ENCODE measurements at places on chromosomes 13 and 19.
A peak's percentile ranks its signal among the peaks of the same experiment; 100 is the strongest.

GRCh38 chr19:547117-547516 lies 3.3 kb downstream of the GZMM start:
- no peak for DNase-seq

GRCh38 chr19:22137791-22138190 lies 59.0 kb downstream of the ZNF676 start:
- no peak for DNase-seq

DNA sequence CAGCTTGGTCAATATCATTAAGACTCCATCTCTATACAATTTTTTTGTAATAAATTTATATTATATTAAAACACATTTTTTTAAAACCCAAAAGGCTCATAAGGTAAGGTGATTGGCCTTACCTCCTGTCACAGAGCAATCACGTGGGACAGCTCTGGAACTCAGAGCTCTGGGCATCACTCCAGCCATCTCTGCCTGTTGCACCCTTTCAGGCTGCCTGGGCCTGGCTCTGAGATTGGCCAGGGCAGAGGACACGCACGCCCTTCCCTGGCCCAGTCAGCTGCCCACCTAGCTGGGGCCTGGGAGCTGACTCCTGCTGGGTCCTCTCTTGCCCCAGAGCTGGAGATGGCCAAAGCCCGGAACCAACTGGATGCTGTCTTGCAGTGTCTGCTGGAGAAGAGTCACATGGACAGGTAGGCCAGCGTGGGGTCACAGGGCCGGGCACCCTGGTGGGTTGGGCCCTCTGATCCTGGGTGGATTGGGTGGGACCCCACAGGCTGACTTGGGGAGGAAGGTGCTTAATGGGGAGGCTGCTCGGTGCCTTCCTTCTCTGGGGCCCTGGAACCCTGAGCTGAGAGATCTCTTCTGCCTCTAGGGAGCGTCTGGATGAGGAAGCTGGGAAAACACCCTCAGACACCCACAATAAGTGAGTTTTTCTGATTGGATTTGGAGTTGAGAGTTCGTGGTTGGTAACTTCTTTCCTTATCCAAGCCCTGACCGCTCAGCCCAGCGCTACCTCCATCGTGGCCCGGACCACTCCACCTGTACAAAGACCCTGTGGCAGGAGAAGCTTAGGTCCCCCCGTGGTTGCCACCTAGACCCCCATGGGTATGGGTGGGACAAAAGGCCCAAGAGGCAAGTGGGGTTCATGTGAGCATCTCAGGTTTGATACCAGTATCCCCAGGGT lies 3.7 kb downstream of the LIN37 start:
- no peak for DNase-seq

DNA sequence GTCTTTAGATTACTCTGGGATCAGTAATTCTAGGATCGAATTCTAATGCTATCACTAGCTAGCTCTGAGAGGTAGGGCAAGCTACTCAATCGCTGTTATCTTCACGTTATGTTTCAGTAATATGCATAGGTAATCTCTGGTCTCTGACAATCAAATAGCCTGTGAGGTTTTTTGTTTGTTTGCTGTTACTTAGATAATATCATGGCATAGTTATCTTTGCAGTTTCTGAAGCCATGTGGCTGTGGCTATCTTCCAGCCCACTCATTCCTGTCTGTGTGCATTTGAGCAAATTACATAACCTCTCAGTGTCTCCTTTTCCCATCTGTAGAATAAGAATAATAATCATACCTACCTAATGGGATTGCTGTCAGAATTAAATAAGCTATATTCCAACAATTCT lies 330.2 kb downstream of the PCDH9 start:
- DNase-seq, result no peak

- no peak for DNase-seq
Measured at GRCh38 chr13:97567510-97568243, 133.7 kb downstream of the RAP2A start.

GRCh38 chr13:110415669-110416068 lies 108.6 kb downstream of the COL4A2 start:
- DNase-seq, result no peak

- DNase-seq, result no peak
Measured at GRCh38 chr13:48586591-48587103, 53.8 kb upstream of the RCBTB2 start.

DNA sequence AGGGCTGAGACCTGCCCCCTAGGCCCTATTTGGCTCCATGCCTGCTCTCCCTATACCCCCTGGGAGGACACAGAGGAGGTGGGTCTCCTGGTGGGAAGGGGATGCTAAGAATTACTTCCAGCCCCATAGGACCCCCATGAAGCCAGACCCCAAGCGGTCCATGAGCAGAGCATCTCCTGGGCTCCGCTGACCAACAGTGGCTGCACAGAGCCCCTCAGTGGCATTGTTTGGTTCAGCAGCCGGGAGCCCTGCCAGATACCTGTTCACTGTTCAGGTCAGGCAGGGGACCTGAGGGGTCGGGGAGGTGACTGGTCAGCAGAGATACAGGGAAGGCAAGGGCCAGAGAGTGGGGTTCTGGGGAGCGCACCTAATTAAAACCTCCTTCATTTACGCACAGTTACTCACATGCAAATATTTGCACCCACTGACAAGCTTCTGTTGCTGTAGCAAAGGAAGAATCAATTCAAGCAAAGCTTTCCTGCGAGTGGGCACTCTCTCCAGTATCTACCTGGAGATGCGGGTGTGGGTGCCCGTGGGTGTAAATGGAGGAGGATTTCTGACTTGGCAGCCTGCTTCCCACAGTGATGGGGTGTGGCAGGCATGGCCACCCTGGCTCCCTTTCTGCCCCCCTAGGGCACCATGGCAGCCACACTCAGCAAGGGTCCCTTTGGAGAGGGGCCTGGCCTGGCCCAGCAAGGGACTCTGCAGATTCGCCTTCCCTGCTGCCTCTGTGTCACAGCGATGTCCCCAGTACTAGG lies 83.5 kb downstream of the CHST8 start:
- no peak for DNase-seq

GRCh38 chr13:35714121-35714520 lies 237.6 kb upstream of the MAB21L1 start:
- no peak for DNase-seq

- no peak for DNase-seq
Measured at GRCh38 chr19:33578697-33579096, 43.1 kb upstream of the CHST8 start.

GRCh38 chr13:50484472-50485113 lies 358.9 kb downstream of the DLEU7 start:
- DNase-seq, result no peak

GRCh38 chr13:38687246-38688229 lies 661 bp downstream of the FREM2 start:
- no peak for DNase-seq

GRCh38 chr19:14112051-14112808 lies 5.3 kb downstream of the PRKACA start:
- no peak for DNase-seq

- DNase-seq, result no peak
Measured at GRCh38 chr19:964761-965694, 19.1 kb upstream of the WDR18 start.

- DNase-seq, result no peak
Measured at GRCh38 chr13:70619936-70620335, 511.7 kb upstream of the KLHL1 start.

DNA sequence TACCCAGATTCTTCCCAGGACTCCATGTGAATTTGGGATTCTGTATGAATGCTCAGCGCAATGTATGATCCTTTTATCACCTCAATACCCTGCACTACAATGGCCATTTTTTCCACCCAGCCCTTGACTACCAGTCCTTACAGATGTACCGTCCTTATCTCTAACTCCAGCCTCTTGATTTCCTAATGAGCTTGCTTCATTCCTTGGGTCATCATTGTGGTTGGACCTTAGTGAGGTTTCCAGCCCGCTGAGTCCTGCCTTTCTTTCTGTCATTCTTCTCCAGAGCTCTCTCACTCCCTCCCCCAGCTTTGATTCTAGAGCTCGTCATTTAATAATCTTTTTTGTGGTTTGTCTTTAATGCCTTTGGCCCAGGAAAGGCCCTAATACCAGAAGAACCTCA lies 438.5 kb downstream of the ZNF536 start:
- no peak for DNase-seq

DNA sequence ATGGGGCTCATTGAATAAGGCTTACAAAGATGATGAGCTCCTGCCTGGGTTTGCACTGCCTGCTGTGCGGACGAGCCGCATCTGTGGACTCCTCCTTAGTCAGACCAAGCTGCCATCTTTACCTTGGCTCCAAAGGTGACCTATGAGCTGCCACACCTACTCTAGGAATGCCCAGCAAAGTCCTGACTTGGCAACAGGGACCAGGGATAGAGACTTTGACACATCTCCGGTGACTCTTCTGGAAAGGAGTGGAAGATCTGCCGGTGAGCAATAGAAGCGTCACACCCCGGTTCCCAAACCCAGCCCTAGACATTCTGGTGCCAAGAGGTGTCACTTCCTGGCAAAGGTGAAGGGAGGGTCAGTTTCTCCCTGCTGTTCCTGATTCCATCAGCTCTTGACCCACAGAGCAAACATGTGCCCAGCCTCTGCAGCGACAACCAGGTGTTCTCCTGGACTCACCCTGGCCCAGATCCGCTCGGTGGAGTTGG lies 50.2 kb upstream of the GTF3A start:
- no peak for DNase-seq

- peak; percentile 77 for DNase-seq
Measured at GRCh38 chr19:16566161-16566560, 6.1 kb downstream of the SLC35E1 start.

DNA sequence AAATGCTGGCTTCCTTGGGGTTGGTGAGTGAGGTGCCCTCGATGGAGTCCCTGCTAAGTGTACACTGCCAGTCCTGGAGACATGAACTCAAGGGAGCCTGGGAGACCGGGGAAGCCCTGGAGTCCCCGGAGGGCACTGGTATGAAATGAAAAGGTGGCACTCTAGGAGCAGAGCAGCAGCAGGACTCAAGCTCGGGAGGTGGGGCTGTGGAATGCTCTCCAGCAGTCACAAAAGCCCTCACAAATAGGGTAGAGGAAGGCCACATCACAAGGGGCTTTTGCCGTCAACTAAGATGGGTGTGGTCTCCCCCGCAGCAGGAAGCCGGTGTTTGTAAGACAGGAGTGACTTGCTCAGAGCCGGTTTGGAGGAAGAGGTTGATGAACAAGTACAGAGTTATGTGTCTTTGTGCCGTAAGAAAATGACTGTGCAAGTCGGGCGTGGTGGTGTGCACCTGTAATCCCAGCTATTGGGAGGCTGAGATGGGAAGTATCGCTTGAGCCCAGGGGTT lies 19.3 kb downstream of the CCNE1 start:
- DNase-seq, result peak; percentile 57

GRCh38 chr13:35566340-35566739 lies 89.9 kb upstream of the MAB21L1 start:
- DNase-seq, result no peak

All from activated T-cell treated with anti-CD3 and anti-CD28 coated beads, Interleukin-2, amount 50 U/mL, for 1 hour (primary cell).